GF-D8 (cell line): ENCODE measurements at places on chromosomes 1 and 21.

GRCh38 chr1:150280138-150280707, 2.1 kb upstream of the CIART start:
- no peak for DNase-seq

DNA sequence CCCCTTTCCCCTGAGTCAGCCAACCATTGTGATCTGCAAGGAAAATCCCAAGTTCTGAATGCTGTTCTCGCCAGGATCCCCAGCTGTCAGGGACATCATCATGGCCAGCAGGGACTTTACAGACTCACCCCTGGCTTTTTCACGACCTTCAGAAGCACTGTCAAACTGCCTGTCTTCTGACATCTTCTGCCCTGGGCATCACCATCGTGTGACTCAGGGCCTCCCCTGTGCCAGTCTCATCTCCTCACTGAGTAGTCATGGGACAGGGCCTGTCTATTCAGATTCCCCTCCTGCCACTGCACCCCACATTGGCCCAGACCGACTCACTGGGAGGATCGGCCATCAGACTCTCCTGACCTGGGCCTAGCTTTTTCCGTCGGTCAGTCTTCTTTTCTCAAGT, 72.5 kb upstream of the VAMP3 start:
- DNase-seq, result no peak

DNA sequence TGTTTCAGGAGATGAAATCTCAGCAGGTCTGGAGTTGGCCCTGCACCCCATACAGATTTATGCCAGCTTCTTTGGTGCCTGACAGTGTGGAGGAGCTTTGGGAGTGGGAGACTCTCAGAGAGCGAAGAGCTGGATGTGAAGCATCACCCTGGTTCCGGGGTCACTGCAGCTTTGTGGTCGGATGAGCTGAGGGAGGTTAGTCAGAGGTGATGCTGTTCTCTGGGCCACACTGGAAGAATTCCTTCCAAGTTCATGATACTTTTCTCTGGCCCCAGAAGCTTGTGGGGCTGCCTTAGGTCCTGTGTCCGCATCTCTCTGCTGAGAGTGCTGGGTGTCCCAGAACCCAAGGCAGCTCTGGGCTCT, 467.8 kb downstream of the CAMTA1 start:
- no peak for DNase-seq

- no peak for DNase-seq
Measured at GRCh38 chr21:23740463-23740862, 1866.8 kb downstream of the MRPL39 start.

DNA sequence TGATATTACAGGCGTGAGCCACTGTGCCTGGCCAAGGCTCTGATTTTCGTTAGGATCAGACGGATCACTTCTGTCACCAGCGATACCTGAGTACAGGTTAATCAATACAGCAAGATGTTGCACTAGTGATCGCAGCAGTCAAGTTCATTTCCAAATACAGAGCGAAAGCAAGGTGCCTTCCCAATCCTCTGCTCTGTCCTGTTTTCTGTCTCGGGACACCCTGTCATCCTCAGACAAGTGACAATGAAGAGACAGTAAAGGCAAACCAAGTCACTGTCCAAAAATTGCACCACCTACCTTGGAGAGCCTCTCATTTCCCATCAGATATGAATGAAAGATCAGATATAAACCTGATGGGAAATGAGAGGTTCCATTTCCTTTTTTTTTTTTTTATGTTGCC, 5.6 kb upstream of the CLDN14 start:
- no peak for DNase-seq

- DNase-seq, result no peak
Measured at GRCh38 chr1:184352776-184353175, 34.1 kb upstream of the C1orf21 start.

DNA sequence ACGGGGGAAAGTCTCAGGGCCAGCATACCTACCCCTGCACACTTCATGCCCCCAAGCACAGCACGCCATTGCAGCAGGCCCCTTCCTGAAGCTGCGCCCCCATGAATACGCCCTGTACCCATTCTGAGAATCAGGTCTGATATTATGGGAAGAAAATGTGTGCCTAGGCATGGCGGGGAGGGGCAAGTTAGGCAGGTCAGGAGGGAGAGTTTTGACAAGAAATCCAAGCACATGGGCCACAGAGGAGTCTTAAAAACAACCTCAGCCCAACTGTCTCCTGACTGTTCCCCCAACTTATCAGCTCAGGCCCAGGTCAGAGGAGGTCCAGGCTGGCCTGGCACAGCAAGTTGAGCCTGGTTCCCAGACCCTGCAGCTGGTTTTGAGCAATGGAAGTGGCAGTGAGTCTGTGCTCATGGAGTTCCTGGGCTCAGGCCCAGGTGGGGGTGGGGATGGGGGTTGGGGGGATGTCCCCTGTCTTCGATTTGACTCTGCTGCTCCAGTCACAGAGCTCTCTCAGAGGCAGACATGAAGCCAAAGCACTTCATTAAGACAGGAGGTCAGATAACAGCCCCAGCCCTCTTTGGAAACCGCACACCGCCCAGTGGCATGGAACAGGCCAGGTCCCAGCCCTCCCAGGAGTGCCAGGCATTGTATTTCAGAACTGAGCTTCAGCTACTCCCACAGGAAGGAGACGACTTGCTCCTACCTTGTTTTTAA, 20.6 kb upstream of the BCAR3 start:
- DNase-seq, result no peak

DNA sequence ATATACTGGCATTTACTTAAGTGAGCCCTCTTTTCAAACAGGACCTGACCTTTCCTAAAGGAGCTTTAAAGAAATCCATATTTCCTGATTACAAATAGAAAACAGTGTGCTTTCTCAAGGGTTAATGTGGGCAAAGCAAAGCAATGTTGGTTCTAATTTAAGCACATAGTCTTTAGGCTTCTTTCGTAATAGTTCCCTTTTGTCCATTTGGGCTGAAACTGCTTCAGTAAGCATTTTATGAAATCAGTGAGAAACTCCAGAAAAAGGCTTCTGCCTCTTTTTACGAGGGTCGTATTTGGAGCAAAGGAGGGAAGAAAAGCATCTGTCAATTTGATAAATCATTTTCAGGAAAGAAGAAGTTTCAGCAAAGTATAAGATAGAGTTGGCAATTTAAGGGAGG, 331.2 kb downstream of the KIF26B start:
- DNase-seq, result no peak
